ENCODE measurements at places on chromosomes 5 and 9.

GRCh38 chr5:120452471-120452870, 11.6 kb upstream of the PRR16 start:
- no peak for DNase-seq

GRCh38 chr9:107067739-107068416, 204.9 kb downstream of the ZNF462 start:
- no peak for DNase-seq

DNA sequence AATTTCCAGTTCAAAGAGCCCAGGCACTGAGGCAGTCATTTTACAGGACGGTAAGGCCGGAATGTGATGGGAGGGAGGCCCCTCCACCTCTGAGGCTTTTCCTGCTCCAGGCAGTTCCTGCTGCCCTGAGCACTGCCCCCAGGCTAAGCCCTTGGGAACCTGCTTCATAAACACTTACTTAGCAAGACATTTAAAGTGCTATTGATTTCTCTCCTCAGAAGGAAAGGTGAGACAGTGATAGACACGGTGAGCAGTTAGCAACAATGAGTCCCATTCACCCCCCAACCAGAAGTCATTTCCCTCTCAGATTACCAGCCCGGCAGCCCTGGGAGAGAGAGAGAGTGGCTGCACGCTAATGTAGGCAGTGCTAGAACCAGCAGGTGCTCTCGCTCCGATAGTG, 462.5 kb downstream of the SPOCK1 start:
- no peak for DNase-seq

GRCh38 chr5:157284458-157285212, 18.7 kb downstream of the CYFIP2 start:
- no peak for DNase-seq

DNA sequence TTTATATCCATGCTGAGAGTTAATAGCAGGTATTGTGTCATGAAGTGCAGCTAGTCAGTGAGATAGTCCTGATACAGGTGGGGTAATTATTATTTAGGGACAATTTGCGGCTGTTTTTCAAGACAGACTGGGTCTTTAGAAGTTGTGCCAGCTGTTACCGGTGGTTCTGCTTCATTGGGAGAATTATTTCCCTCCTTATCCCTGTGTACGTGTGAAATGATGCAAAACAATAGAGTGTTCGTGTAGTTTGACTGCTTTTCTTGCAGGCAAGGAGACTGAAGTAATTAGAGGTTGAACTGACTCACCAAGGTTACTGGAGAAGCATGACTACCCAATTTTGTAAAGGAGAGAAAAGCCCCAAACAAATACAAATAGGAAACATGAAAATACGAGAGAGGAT, 101.7 kb downstream of the ARRDC3 start:
- peak; percentile 52 for DNase-seq

DNA sequence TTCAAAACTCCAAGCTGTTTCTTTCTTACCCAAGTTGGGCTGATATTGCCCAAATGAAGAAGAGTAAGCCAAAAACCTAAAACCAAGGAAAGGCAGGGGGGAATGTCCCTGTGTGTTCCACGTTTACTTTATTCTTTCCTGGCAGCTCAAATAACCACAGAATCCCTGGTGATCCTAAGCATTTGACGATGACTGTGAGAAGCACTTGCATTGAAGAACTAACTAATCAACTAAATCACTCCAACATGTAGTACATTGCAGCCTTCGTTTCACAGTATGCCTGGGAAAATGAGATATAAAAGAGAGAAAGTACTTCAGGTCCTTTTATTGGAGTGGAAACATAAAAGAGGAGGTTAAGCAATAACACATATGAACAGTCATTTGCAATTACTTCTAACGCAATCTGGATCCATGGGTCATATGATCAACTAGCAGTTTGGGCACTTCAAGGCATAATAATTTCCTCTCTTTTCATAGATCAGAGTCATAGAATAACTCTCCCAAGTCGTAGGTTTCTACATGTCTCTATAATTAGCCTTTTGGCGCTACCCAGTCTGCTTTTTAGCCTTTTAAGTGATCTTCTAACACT, 338.4 kb downstream of the TMEM167A start:
- no peak for DNase-seq

- DNase-seq: no peak
Measured at GRCh38 chr9:93022721-93023520, 35.6 kb upstream of the SUSD3 start.

DNA sequence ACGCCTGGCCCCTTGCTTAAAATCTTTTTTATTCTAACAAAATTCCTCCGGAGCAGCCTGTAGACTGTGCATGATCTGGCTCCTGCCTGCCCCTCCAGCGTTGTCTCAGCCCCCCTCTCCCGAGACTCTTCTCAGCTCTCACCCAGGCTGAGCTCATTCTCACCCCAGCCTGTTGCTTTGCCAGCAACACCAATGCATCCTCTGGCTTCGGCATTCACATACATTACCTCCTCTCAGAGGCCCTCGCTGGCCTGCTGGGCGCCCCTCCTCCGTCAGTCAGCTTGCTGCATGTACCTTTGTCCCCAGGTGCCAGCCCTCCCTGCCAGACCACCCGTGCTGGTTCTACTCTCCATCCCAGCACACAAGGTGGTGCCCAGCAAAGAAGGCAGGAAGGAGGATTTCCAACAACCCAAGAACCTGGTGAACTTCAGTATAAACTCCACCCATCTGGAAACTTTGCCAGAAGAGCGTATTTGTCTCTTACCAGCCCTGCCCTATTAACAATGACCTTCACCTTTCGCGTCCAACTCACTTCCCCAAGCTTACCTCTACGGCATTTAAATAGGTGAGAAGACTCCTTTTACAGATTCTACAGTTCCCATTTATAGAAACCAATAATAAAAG, 35.0 kb downstream of the MYO10 start:
- no peak for DNase-seq

- no peak for DNase-seq
Measured at GRCh38 chr5:158824241-158824882, 275.4 kb downstream of the EBF1 start.

DNA sequence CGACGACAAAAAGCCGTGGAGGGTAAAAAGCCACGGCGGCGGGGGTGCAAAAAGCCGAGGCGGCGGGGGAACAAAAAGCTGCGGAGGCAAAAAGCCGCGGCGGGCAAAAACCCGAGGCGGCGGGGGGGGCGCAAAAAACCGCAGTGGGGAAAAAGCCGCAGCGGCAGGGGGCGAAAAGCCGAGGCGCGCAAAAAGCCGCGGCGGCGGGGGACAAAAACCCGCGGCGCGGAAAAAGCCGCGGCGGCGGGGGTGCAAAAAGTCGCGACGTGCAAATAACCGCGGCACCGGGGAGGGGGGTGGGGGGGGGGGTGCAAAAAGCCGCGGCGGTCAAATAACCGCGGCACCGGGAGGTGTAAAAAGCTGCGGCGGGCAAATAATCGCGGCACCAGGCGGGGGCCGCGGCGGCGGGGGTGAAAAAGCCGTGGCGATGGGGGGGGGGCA, 511.5 kb downstream of the FOXD4L5 start:
- DNase-seq: no peak

DNA sequence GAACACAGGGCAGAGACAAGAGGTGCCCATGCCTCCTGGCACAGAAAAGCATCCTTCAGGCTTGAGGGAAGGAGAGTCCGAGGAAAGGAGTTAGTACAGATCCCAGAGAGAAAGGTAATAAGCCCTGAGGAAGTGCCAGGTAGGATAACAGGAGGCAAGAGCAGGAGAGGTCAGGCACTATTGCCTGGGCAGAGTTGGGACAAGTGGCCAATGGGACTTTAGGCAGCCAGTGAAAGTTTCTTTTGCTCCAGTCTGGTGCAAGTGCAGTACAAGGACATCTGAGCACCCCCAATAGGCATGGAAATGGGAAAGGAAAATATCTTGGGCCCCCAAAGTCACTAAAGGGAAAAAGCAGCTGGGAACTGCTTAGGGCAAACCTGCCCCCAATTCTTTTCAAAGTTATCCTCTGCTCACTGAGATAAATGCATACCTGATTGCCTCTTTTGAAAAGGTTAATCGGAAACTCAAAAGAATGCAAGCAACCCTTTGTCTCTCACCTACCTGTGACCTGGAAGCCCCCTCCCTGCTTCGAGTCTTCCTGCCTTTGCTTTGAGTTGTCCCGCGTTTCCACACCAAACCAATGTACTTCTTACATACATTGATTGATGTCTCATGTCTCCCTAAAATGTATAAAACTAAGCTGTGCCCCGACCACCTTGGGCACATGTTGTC, 46.5 kb downstream of the ELOVL7 start:
- no peak for DNase-seq

DNA sequence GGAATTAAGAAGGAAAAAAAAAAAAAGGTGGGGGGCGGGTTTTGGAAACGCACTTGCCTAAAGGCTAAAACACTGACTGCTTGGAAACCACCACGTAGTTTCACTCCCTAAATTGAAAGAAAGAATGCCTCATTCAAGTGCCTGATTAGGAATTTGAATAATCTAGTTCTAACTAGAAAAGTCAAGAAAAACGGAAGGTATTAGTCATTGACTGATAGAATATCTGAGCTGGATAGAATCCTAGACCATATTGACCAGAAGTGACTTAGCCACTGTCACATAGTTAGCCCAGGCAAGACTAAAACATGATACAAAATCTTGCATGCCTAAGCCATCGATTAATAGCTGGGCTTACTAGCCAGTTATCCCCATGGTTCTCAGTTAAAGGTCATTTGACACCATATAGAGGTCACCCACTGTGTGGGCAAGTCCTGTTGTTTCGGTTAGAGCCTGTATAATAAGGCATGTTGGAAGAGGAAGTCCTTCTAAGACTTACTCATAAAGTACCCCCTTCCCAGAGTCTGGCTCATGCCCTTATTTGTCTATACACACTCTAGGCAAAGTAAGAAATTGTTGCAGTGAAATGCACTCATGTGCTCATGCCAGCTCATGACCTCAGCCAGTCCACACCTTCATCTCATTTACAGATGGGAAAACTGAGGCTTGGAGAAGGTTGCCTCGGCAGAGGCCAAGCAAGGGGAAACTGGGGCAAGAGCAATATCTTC, 40.2 kb downstream of the SH3RF2 start:
- no peak for DNase-seq

- no peak for DNase-seq
Measured at GRCh38 chr9:128383007-128383753, 12.0 kb downstream of the URM1 start.

DNA sequence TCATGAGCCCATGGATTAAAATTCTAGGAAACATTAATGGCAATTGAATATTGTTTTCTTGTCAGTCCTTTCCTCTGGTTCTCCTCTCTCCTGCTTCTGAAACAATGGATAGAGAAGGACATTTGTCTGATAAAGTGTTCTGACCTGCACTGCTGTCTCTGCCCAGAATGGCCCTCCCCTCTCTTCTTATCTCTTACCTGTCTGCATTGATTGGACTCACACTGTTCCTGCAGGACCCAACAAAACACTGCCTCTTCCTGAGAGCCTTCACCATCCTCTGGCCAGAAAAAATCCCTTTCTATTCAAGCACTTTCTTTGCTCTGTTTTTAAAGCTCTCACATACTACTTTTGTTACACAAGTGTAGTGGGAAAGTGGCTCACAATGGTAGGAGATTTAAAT, 143.8 kb upstream of the DHFR start:
- no peak for DNase-seq

DNA sequence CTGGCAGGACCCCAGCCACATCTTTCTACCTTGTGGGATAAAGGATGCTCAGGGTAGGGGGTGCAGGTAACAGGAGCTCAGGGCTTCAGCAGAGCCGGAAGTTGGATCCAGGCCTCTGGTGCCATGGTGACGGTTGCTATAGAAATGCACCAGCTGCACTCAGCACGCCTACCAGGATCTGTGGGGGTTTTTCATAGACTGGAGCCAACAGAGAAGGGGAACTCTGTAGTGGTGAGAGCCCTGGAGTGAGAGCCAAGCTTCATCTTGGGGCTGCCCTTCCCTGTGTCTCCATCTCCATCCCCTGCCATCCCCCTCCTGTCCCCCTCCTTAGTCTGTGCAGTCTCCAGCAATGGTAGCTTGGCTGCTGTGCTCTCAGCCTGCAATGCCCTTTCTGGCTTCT, 27.5 kb upstream of the BOD1 start:
- no peak for DNase-seq

- DNase-seq: no peak
Measured at GRCh38 chr5:14685757-14686156, 21.2 kb downstream of the OTULIN start.

- no peak for DNase-seq
Measured at GRCh38 chr9:1938135-1938534, 77.0 kb upstream of the SMARCA2 start.

DNA sequence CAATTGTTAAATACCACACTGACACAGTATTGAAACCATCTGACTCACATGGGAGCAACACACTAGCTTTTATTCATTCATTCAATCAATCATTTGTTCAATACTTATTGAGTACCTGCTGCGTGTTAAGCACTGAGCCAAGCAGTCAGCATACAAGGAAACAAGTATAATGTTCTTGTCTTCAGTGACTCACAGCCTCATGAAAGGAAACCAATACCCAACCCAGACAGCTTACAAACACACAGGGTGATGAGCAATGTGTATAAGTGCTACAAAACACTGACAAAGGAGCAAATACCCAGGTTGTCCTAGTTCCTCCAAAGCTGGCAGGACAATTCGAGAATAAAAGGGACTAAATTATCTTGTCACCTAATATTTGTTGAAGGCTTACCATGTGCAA, 67.6 kb upstream of the RASEF start:
- no peak for DNase-seq

DNA sequence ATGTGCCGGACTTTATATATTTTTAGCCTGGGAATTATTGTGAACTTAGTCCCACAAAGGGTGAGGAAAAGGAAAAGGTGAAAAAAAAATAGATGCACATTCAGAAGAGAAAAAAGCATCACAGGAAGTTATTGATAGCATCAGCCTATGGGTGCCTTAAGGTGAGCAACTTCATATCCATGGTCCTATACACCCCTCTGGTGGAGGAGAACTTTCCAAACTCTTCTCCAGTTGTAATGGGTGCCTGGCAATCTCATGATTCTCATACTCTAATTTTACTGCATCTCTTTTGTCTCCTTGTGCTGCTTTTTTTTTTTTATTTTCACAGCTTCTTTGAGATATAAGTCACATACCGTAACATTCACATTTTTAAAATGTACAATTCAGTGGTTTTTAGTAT, 107.4 kb downstream of the JAKMIP2 start:
- no peak for DNase-seq

DNA sequence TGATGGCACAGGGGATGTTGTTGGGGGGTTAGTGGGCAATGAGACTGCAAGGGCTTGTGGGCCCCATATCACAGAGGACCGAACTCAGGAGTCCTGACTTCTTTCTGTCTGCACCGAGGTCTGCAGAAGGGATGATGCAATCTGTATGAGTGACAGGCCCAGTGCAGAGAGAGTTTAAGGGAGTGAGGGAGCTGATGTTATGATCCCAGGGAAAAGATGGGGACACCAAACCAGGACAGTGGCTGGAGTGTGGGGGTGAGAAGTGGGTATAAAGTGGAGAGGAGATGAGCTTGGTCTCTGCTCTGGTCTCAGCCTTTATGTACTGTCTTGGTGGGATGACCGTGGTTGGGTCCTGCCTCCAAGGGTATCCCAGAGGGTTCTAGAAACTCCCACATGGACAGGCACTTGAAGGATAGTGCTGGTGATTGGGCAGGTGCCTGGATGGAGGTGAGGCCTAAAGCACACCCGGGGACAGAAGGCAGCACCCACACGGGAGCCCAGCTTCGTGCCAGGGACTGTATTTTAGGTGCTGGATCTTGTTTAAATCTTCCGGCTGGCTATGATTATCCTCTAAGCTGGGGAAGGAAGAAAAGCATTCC, 21.9 kb downstream of the GSN start:
- DNase-seq: no peak

Measured in Panc1 (cell line).